ENCODE measurements at places on chromosomes 16 and 17. TPM values are rescaled to one million over a fixed set of nuclear protein-coding genes. Genes with fewer than 3 reads are reported as not detected.

The ATAD5 gene
- total RNA-seq: 2.4 TPM

The TPSG1 gene
- total RNA-seq: 53.7 TPM

The C16orf89 gene
- 5.0 TPM for total RNA-seq

The KRT25 gene
- not detected for total RNA-seq

The LYRM9 gene
- total RNA-seq: 6.2 TPM

The STAT3 gene
- 230 TPM for total RNA-seq

The ZPBP2 gene
- total RNA-seq: not detected

The TAF1C gene
- total RNA-seq: 49.7 TPM

The CCDC40 gene
- total RNA-seq: 2.1 TPM

The LRRC36 gene
- not detected for total RNA-seq

The ZG16B gene
- 40.7 TPM for total RNA-seq

- peak; percentile 74 for DNase-seq
These were observed at the start of gene DNAH2 for GRCh38 chr17:7716901-7717755. Gene DNAH2 (plus strand): TSS chr17:7717744. CDS start chr17:7719735, 1,991 bp downstream.

DNA sequence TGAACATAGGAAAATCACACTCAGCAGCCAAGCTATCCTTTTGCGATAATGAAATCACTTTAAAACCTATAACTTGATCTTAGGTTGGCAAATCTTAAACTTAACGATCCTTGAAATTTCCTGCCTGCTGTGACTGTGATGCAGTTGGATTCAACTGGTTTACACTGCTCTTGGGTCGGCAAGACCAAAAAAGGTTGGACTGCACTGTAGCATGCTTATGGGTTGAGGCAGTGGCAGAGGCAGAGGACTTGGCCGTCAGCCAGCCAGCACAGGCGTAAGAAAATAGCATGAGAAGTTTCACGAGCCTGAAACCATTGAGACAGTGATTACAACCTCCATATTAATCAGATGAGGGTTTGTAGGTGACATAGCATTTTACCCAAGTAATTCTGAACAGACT lies 21.4 kb downstream of the WSB1 start:
- peak; percentile 83 for DNase-seq

- no peak for DNase-seq
These were observed 5.4 kb downstream of the LHX1 start for GRCh38 chr17:36942631-36943125.

DNA sequence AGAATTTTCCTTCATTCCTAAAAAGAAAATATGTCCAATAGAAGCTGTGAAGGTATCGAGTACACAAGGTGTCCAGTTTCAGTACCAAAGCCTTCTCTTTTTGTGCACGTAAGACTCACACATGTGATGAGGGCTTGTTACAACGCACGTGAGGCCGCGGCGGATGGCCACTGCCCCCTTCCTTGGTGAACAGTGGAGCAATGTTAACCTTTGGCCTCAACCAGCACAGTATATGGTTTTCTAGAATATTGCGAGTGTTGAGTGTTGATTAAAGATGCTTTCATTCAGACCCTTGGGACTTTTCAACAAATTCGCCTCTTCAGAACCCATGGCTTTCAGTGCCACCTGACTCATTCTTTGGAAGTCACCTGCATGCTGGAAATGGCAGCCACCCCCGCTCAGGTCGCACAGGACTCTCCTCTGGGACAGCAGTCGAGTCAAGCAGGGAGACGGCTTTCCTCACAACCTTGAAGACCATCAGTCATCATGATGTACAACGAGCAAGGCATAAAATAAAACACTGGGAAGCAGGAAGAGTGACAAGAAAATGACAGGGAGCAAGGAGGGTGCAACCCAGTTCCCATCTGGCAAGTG lies 14.5 kb downstream of the MAP1LC3B start:
- no peak for DNase-seq

GRCh38 chr16:85112364-85112763 lies at the start of gene CIBAR2:
Gene CIBAR2 (minus strand): TSS chr16:85112472. CDS start chr16:85112352, 120 bp downstream.
- no peak for DNase-seq

DNA sequence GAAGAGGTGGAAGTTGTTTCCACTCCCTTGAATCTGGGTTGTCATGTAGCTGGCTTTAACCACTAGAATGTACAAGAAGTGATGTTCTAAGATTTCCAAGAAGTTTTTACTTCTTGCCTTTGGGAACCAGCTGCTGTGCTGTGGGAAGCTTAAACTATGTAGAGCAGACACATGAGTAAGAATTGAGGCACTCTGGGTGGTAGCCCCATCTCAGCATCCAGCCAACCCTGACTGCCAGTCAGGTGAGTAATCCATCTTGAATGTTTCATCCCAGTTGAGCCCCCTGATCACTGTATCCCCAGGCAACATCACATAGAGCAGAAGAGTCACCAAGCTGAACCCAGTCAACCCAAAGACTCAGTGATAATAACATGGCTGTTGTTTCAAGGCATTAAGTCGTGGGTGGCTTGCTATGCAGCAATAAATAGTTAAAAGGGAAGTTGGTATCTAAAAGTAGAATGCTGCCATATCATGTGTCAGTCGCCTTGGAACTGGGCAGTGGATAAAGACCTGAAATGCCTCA lies 62.8 kb upstream of the GPR139 start:
- DNase-seq: no peak

- DNase-seq: no peak
These were observed 20.6 kb downstream of the ADORA2B start for GRCh38 chr17:15965528-15965927.

- no peak for DNase-seq
These were observed 467.2 kb downstream of the CDH8 start for GRCh38 chr16:61569028-61569427.

DNA sequence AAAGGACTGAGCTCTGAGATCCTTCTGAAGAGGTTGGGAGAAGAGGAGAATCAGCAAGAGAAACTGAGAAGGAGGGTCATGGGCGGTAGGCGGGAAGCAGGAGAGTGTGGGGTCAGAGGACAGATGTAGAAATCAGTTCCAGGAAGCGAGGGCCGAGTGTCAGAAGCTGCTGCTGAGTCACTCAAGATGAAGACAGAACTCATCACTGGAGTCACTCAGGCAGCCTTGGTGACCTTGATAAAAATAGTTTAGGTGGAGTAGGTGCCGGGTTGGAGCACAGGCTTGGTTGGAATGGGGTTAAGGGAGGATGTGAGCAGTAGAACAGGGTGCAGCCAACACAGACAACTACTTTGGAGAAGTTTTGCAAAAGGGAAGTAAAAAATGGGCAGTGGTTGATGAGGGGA lies 6.1 kb upstream of the ITGAM start:
- DNase-seq: no peak
